ENCODE measurements at places on chromosomes 4 and X.
A peak's percentile ranks its signal among the peaks of the same experiment; 100 is the strongest.

- DNase-seq, result no peak
These were observed 53.9 kb upstream of the ZNF157 start for GRCh38 chrX:47316276-47317025.

- DNase-seq, result no peak
These were observed 57.0 kb upstream of the GBA3 start for GRCh38 chr4:22635692-22636091.

DNA sequence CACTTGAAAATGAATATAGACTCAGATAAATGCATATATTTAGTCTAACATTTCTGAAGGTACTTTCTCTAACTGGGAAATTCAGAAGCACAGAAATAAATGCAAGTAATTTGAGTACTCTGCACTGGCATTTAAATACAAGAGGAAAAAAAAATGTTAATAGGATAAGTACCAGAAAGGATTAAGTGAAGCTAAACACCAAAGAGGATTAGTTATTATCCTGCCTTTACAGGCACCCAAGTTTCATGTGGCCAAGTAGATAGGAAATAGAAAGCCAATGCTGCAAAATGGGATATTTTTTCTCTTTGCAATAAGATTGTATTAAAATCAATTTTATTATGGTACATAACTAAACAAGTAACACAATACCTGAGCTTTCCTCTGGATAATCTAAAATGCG is 762.5 kb downstream of the PCDH7 start:
- no peak for DNase-seq

DNA sequence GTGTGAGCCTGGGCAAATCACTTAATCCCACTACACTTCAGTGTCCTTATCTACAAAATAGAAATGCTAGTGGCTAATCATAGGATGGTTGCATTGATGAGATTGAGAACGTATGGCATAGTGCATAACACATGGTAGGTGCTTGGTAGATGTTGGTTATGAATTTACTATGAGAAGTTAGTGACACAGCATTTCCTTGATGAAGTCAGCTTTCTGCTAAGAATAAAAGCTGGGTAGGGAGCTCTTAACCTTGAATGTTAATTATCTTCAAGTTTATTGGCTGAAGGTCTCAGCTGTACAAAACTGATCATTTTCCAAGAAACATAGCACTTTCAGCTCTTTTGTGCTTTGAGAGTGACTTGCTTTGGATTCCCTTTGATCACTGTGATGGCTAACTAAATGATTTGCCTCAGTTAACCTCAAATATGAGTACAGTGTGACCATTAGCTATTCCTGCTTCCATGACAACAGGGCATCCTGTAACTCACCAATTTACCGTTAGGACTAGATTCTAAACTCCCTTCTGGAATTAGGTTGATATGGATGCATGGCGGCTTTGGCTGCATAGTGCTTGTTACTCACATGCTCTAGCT is 17.8 kb downstream of the PDK3 start:
- DNase-seq, result no peak

DNA sequence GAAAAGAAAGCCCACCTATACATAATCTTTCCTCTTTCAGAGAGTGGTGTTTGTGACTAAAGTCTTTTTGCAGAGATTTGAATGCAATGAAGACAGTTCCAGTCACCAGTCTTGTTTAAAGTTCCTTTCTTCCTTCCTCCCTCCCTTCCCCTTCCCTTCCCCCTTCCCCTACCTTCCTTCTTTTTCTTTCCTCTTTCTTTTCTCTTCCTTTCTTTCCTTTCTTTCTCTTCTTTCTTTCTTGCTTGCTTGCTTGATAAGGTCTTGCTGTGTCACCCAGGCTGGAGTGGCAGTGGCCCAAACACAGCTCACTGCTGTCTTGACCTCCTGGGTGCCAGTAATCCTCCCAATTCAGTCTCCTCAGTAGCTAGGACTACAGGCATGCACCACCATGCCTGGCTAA is 19.0 kb upstream of the ASB5 start:
- no peak for DNase-seq

DNA sequence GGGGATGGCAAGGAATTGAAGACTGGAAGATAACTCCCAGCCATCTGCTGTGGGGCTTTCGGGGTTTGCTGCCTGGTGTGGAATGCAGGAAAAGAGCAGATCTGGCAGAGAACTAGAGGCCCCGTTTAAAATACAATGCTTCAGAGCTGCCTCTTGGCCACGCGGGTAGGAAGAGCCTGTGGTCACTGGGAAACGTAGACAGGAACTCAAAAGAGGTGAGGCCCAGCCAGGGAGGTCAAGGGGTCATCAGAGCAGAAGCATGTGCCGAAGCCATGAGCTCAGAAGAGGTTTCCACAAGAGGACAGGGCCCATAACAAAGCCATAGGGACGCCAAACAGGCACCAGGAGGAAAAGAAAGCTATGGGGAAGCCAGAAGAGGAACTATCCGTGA is 14.5 kb upstream of the STS start:
- no peak for DNase-seq

GRCh38 chr4:143076723-143077122 is 108.0 kb upstream of the USP38 start:
- no peak for DNase-seq

DNA sequence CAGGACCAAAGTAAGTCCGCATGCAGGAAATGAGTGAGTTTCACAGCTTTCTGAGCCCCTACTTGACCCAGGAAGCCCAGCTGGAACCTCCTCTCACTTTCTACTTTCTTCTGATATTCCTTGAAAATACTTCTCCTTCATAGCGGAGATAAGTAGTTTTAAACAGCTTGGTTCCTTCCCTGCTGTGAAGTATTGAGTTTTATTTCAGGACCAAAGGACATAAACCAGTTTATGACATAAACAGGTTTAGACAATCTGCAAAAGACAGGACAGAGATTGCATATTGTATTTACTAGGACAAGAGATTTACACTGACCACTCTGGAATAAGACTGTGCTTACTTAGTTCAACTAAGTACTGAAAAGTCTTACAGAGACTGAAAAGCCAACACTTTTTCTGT is 54.8 kb downstream of the PAGE2 start:
- no peak for DNase-seq

DNA sequence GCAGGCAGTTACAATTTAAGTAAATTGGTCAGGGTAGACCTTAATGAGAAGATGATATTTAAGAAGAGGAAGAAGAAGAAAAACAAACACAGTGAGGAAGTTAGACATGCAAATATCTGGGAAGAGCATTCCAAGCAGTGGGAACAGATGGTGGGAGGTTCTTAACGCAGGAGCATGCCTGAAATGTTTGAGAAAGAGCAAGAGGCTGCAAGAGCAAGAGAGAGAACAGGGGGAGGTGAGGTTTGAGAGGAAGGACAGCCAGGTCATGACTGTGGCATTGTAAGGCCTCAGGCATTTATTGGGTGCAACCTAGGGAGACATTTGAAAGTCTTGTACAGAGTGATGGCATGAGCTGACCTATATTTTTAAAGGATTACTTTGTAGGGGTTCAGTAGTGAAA is 136.0 kb downstream of the UGT8 start:
- no peak for DNase-seq

DNA sequence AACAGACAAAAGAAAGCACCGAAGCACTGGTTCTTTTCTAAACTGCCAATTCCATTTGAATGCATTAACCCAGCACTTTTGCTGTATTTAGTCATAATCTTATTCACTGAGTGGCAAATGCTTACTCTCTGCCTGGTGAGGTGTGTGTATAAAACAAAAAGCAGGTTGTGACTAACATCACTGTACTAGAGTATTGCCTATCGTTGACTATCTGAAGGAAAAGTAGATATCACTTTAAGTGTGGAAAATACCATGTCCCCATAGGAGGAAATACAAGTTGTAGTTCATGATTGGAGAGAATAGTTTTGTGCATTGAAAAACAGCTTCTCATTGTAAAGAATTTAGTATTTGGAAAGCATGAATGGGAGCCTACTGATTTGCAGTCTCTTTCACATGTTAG is 2.7 kb downstream of the PDLIM5 start:
- no peak for DNase-seq

GRCh38 chrX:111609206-111609605 is 71.8 kb upstream of the ALG13 start:
- DNase-seq, result no peak

GRCh38 chr4:143482840-143483239 is 30.7 kb upstream of the SMARCA5 start:
- peak; percentile 2 for DNase-seq

GRCh38 chrX:29143356-29143755 is 556.1 kb downstream of the IL1RAPL1 start:
- no peak for DNase-seq

GRCh38 chr4:123217664-123218063 is 178.9 kb upstream of the SPRY1 start:
- DNase-seq, result no peak

DNA sequence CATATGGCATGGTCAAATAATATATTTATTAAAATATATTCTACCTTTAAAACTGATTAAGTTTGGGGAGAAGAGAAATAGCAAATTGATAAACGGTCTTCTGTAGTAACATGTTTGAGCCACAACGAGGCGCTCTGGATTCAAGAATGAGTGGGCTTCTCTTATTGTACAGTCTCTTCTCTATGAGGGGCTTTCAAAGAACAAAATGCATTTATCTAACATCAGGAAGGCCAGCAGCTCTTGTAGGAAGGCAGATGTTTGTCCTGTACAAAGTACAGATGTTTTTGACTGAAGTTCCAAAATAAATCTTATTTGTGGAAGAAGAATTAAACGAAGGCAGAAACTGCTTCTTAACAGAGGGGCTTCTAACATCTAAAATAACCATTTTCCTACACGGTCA is 153.6 kb downstream of the RASL11B start:
- no peak for DNase-seq

- no peak for DNase-seq
These were observed 170.8 kb upstream of the GATB start for GRCh38 chr4:151931563-151931962.

DNA sequence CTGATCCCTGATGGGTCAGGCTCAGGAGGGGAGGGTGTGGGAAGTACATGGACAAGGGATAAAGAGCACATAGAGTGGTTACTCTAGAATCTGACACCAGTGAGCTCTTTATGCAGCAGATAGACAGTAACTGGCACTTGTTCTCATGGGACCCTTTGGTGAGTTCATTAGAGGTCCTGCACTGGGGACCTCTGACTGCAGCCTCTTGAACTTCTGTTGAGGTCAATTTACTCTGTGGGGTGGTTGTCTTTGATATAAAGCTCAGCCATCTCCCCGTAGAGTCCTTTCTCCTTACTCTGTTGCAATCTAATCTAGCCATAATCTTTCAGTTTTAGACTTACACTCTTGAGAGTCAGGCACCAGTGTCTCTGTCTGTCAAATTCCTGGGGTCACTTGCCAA is 222.4 kb downstream of the GPAT3 start:
- DNase-seq, result no peak

GRCh38 chrX:125654501-125654900 is 334.8 kb downstream of the TEX13C start:
- DNase-seq, result no peak

DNA sequence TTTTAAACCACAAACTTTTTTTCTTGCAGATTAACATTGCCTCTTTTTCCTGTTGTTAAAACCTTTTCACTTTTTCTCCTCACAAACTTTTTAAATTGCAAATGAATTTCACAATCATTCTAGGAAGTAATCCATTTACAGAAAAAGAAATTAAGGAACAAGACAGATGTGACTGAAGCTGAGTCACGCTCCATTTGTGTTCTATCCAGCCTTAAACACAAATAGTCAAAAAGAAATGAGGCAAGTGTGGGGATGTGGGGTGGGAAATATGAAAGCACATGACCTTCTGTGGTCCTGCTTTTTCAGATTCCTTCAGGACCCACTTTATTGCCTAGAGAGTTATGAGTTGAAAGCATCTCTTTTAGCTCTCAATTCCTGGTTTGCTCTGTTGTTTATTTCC is 197.0 kb downstream of the ADGRL3 start:
- no peak for DNase-seq

GRCh38 chr4:76023389-76023788 is at the start of gene CXCL10:
TSS of gene CXCL10 (minus strand) at chr4:76023497. CDS start at chr4:76023431, 66 bp downstream.
- peak; percentile 42 for DNase-seq

- no peak for DNase-seq
These were observed 7.8 kb downstream of the ADH4 start for GRCh38 chr4:99136329-99136728.

- DNase-seq, result no peak
These were observed 289.1 kb downstream of the PCDH19 start for GRCh38 chrX:100120956-100121355.

DNA sequence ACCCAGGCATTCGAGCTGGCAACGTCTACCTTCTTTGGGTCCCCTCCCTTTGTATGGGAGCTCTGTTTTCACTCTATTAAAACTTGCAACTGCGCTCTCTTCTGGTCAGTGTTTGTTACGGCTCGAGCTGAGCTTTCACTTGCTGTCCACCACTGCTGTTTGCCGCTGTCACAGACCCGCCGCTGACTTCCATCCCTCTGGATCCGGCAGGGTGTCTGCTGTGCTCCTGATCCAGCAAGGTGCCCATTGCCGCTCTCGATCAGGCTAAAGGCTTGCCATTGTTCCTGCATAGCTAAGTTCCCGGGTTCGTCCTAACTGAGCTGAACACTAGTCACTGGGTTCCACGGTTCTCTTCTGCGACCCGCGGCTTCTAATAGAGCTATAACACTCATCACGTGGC is 183.5 kb upstream of the GALNTL6 start:
- no peak for DNase-seq

DNA sequence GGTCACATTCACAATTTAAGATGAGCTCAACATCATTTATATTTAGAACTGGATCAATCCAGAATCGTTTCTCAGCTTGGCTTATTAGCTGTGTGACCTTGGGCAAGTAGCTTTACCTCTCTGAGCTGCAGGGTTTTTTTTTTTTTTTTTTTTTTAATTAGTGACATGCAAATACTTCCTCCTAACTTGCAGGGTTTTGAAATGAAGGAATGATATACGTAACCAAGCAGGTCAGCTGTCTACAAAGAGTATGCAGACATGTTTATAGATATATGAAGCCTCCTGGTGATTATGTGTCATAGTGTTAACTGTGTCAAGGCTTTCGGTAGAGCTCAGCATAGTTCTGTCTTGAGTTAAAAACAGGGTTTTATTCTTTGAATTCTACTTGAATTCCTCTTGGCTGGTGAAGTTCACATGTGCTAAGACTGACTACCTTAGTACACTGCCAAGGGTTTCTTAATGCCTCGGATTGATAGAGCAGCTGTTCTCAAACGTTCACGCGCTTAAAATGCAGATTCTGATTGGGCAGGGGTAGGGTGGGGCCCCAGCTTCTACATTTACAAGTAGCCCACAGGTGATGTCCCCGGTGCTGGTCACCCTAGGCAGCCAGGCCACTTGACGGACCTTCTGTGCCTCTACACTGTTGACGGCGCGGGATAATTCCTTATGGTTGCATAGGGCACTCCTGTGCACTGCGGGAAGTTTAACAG is 654 bp upstream of the STS start:
- peak; percentile 2 for DNase-seq

- DNase-seq, result no peak
These were observed 592.5 kb downstream of the PCDH18 start for GRCh38 chr4:136939781-136940180.

Measured in CD4-positive, alpha-beta T cell treated with Interleukin-21 for 1 hour (primary cell).